Activated CD8-positive, alpha-beta memory T cell treated with anti-CD3 and anti-CD28 coated beads, Interleukin-2, amount 10 ng/mL, durations not matched to agents 7 days and 5 days (primary cell): ENCODE measurements at places on chromosomes 3 and 15.

GRCh38 chr15:38461066-38461833 lies 7.3 kb downstream of the FAM98B start:
- H3K27me3 ChIP-seq = no peaks in the 10 kb centered on the region
- no peak overlapping the region for H3K4me3 ChIP-seq
- peaks cover 42% of the 10 kb centered on the region for H3K4me1 ChIP-seq
- DNase-seq = no peak
- H3K27ac ChIP-seq = no peak overlapping the region

- no peaks in the 10 kb centered on the region for H3K36me3 ChIP-seq
- H3K4me1 ChIP-seq = peaks cover 7% of the 10 kb centered on the region
- no peak for DNase-seq
- peaks cover 63% of the 10 kb centered on the region for H3K27me3 ChIP-seq
- peak overlapping the region; percentile 35 for H3K4me3 ChIP-seq
These were observed 68.4 kb downstream of the HES1 start for GRCh38 chr3:194204042-194204987.

GRCh38 chr3:98980915-98981596 lies 79.6 kb upstream of the DCBLD2 start:
- H3K4me1 ChIP-seq = peaks cover 12% of the 10 kb centered on the region
- H3K36me3 ChIP-seq = no peaks in the 10 kb centered on the region
- no peak overlapping the region for H3K27ac ChIP-seq
- H3K4me3 ChIP-seq = no peak overlapping the region

DNA sequence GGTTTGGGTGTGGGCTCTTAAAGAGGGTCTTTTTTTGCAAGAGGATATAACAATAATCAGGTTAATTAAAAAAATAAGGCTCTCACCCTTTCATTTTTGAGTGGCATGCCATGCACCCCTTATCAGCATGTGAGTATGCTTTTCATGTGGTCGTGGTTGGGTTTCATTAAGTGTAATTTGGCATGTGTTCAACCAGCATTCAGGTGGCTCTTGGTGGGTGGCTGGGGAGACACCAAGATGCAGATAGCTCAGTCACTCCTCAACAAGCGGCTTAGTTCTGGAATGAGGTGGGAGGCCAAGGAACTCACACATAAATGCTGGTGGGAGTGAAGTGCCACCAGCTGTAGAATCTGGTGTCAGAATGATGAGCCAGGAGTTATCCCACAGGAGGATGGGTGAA lies 66.8 kb downstream of the FLNB start:
- peaks cover 2% of the 10 kb centered on the region for H3K27me3 ChIP-seq
- H3K36me3 ChIP-seq = no peaks in the 10 kb centered on the region
- H3K4me1 ChIP-seq = peaks cover 9% of the 10 kb centered on the region
- H3K27ac ChIP-seq = no peak overlapping the region
- H3K4me3 ChIP-seq = no peak overlapping the region

- H3K4me3 ChIP-seq = no peak overlapping the region
- H3K27ac ChIP-seq = peak overlapping the region; percentile 34
- no peaks in the 10 kb centered on the region for H3K27me3 ChIP-seq
- DNase-seq = peak; percentile 43
These were observed 394.1 kb upstream of the TBL1XR1 start for GRCh38 chr3:177591379-177591778.

DNA sequence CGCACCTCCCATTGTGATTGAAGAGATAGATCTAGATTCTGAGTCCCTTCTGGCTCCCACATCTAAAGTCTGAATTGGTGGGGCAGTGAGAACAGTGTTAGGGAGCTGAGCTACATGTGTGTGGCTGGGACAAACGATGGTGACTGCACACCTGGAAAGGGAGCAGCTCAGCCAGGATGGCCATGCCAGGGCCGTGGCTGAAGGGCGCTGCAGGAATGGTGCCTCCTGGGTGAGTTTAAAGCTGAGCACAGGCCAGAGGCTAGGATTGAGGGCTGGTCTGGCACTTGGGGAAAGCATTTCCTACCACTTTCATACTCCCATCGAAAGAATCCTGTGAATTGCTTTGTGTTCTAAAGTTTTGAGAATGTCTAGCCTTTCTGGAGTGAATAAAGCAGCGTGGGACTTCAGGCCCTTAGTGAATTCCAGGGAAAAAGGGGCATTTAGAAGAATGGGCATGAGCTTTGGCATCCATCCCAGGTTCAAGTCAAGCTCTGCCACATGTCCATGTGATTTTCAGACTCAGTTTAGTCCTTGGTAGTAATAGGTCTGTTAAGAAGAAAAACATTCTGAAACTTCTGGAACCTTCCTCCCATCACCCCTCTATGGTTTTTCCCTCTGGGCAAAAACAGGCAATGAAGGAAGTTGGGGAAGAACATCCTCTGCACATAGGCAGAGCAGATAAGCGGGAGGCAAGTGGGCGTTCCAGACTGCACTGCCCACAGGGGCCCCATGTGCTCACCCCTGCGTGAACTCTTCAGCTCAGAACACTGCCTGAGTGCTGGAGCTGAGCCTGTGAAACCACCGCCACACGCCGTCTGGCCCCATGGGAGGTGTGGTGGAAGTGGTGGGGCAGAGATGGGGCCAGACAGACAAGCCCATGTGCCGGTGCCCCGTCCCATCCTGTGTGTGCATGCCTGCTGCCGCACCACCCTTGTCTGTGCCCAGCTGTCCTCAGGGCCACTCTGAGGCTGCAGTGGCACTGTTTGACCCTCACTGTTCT lies 12.9 kb upstream of the CPNE9 start:
- no peak for DNase-seq
- H3K27me3 ChIP-seq = no peaks in the 10 kb centered on the region
- no peak overlapping the region for H3K27ac ChIP-seq
- no peak overlapping the region for H3K4me3 ChIP-seq
- H3K4me1 ChIP-seq = no peaks in the 10 kb centered on the region

GRCh38 chr3:152121270-152121636 lies 147.5 kb upstream of the MBNL1 start:
- no peaks in the 10 kb centered on the region for H3K27me3 ChIP-seq
- no peak overlapping the region for H3K4me3 ChIP-seq
- H3K4me1 ChIP-seq = peaks cover 15% of the 10 kb centered on the region
- DNase-seq = no peak
- peaks cover 7% of the 10 kb centered on the region for H3K36me3 ChIP-seq
- H3K27ac ChIP-seq = no peak overlapping the region

GRCh38 chr15:74543583-74543982 lies 2.6 kb downstream of the ARID3B start:
- peaks cover 74% of the 10 kb centered on the region for H3K4me1 ChIP-seq
- peak overlapping the region; percentile 94 for H3K4me3 ChIP-seq
- peak overlapping the region; percentile 90 for H3K27ac ChIP-seq
- H3K27me3 ChIP-seq = no peaks in the 10 kb centered on the region

DNA sequence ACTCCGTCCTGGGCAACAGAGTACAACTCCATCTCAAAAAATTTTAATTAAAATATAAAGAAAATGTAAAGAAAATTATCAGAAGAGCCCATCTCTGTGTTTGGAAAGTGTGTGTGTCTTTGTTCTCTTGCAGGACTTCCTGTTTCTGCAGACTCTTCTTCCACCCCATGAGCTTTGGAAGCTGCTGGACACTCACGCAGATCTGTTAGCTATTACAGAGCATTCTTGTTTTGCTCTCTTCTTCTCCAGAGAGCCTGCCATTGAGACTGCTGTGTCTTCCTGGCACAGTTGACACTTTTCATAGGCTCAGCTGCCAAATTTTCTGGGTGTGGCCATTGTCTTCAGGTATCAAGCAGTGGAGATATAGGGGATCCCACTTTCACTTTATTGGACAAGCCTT lies 6.0 kb upstream of the CCR8 start:
- H3K27ac ChIP-seq = peak overlapping the region; percentile 63
- H3K27me3 ChIP-seq = peaks cover 13% of the 10 kb centered on the region
- peaks cover 25% of the 10 kb centered on the region for H3K36me3 ChIP-seq
- no peak for DNase-seq
- no peak overlapping the region for H3K4me3 ChIP-seq

DNA sequence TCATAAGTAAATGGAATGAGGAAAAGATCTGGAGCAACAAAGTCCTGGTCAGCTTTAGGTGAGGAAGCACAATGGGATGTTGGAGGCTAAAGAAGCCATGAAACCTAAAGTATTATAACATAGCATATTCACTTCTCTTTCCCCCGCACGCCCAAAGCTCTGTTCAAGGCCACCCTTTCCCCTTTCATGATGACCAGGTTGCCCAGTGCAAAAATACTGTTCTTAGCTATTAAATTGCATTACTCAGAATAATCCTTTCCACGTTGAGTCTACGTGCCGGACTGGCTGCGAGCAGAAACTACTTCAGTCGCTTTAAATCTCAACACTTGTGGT lies 589 bp upstream of the MAPKBP1 start:
- H3K4me3 ChIP-seq = peak overlapping the region; percentile 91
- DNase-seq = no peak
- H3K36me3 ChIP-seq = no peaks in the 10 kb centered on the region
- no peaks in the 10 kb centered on the region for H3K27me3 ChIP-seq
- H3K4me1 ChIP-seq = peaks cover 51% of the 10 kb centered on the region
- H3K27ac ChIP-seq = peak overlapping the region; percentile 95
